ENCODE measurements at places on chromosomes 3 and 15. TPM values are rescaled to one million over a fixed set of nuclear protein-coding genes. Genes with fewer than 3 reads are reported as not detected.

DNA sequence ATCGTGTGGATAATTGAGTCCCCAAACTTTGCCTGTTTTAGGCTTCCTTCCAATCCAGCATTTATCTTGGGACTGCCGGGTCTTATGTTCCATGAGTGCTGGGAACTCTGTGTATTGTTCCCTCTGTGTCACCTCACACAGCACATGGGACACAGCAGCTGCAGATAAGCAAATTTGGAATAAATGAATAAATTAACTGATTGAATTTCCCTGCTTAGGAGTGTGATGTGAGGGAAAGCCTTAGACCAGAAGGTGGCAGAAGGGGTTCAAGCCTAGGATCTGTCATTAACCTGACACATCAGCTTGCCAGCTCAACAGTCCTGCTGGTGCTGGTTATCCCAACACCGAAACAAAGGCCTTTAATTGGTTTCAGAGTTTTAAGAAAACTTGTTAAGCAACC is 114.3 kb downstream of the OXSM start:
- no peaks in the 10 kb centered on the region for H3K36me3 ChIP-seq
- H3K27ac ChIP-seq: no peak overlapping the region
- no peak overlapping the region for H3K4me3 ChIP-seq
- no peaks in the 10 kb centered on the region for H3K27me3 ChIP-seq
- H3K4me1 ChIP-seq: peaks cover 6% of the 10 kb centered on the region

DNA sequence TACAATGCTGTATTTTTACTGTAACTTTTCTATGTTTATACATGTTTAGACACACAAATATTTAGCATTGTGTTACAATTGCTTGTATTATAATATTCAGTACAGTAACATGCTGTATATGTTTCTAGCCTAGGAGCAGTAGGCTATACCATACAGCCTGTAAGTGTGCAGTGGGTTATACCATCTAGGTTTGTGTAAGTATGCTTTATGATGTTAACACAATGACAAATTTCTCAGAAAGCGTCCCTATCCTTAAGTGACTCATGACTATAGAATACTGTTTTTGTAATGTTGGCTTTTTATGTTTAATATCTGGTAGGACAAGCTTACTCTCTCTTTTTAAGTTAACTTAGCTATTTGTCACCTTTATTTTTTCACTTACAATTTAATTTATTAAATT is 127.5 kb upstream of the THRB start:
- no peak for DNase-seq
- H3K4me3 ChIP-seq: no peak overlapping the region
- H3K4me1 ChIP-seq: no peaks in the 10 kb centered on the region

Gene SNX22
- 0.40 TPM for total RNA-seq

Gene VIPR1
- total RNA-seq: 5.4 TPM

Measured in CD8-positive, alpha-beta memory T cell (primary cell).